A172 (cell line): ENCODE measurements at places on chromosomes 3 and 15. TPM values are rescaled to one million over a fixed set of nuclear protein-coding genes. Genes with fewer than 3 reads are reported as not detected.

PLSCR5 gene
- total RNA-seq = not detected in 2 replicates

CMTM8 gene
- total RNA-seq = 3.4 and 3.5 TPM in 2 replicates

SLCO2A1 gene
- total RNA-seq = 0.24 TPM in 1 of 2 replicates, not detected in the other

PLS1 gene
- 6.6 and 7.0 TPM in 2 replicates for total RNA-seq

SEC11A gene
- 262 and 270 TPM in 2 replicates for total RNA-seq

FAM3D gene
- total RNA-seq = not detected in 2 replicates

CPNE4 gene
- total RNA-seq = not detected in 2 replicates

ZDHHC23 gene
- total RNA-seq = 2.4 and 2.7 TPM in 2 replicates

CTXN2 gene
- 0.05 TPM in 1 of 2 replicates, not detected in the other for total RNA-seq

EBLN2 gene
- 0.41 and 2.1 TPM in 2 replicates for total RNA-seq

SERINC4 gene
- total RNA-seq = not detected in 2 replicates

CHDH gene
- 0.55 and 0.67 TPM in 2 replicates for total RNA-seq

PTPN23 gene
- total RNA-seq = 12.1 and 15.1 TPM in 2 replicates

EFCC1 gene
- total RNA-seq = 0.22 and 0.29 TPM in 2 replicates

PIERCE2 gene
- total RNA-seq = 1.0 and 10.1 TPM in 2 replicates

COL6A6 gene
- not detected in 2 replicates for total RNA-seq

LACTB gene
- 20.4 and 26.5 TPM in 2 replicates for total RNA-seq

TRIM69 gene
- 16.4 and 16.5 TPM in 2 replicates for total RNA-seq

SNTN gene
- not detected in 2 replicates for total RNA-seq

SPINK8 gene
- not detected in 2 replicates for total RNA-seq

KY gene
- not detected in 2 replicates for total RNA-seq

CPNE9 gene
- total RNA-seq = not detected in 2 replicates

LMAN1L gene
- not detected in 2 replicates for total RNA-seq

ITIH1 gene
- not detected in 2 replicates for total RNA-seq

ONECUT1 gene
- total RNA-seq = 0.05 TPM in 1 of 2 replicates, not detected in the other

CISH gene
- total RNA-seq = 1.1 and 2.3 TPM in 2 replicates

CKMT1A gene
- total RNA-seq = not detected in 2 replicates

EAF2 gene
- total RNA-seq = 4.5 and 4.7 TPM in 2 replicates

ZBED2 gene
- 0.22 TPM in 1 of 2 replicates, not detected in the other for total RNA-seq

KLHL24 gene
- total RNA-seq = 41.2 and 41.3 TPM in 2 replicates

TRPM1 gene
- 0.05 TPM in 1 of 2 replicates, not detected in the other for total RNA-seq

FRMD5 gene
- total RNA-seq = 13.2 and 16.3 TPM in 2 replicates

NPAP1 gene
- total RNA-seq = not detected in 2 replicates

CADM2 gene
- total RNA-seq = not detected in 2 replicates

MRAS gene
- 32.7 and 72.2 TPM in 2 replicates for total RNA-seq

CFAP100 gene
- total RNA-seq = not detected in 2 replicates

EXD1 gene
- not detected in 2 replicates for total RNA-seq

TFDP2 gene
- total RNA-seq = 69.1 and 76.4 TPM in 2 replicates

STAB1 gene
- 0.12 TPM in 1 of 2 replicates, not detected in the other for total RNA-seq

B3GALNT1 gene
- 21.9 and 24.6 TPM in 2 replicates for total RNA-seq

P2RY1 gene
- 0.19 TPM in 1 of 2 replicates, not detected in the other for total RNA-seq

DCLK3 gene
- total RNA-seq = not detected in 2 replicates

CCRL2 gene
- total RNA-seq = 0.72 TPM in 1 of 2 replicates, not detected in the other

LIPH gene
- total RNA-seq = 0.52 and 0.86 TPM in 2 replicates

PIGZ gene
- total RNA-seq = 0.59 and 3.2 TPM in 2 replicates
